ENCODE measurements at places on chromosomes 4 and X.

DNA sequence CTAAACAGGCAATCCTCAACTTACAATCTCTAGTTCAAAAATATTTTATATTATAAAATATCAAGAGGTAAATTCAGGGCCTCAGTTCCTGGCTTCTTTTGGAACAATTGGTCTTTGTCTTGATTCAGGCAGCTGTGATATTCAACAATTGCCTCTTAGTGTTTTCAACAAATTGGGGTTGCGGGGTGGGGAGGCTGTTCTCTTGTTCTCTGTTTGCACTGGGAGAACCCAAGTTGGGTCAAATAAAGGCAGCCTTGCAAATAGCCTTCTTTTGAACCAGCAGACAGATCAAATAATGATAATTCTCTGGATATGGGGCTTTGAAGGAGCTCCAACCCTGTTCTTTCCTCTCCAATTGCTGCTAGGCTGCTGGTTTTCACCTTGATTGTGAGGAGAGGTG lies 142.5 kb downstream of the COL4A5 start:
- H3K36me3 ChIP-seq: no peaks in the 10 kb centered on the region
- no peaks in the 10 kb centered on the region for H3K4me1 ChIP-seq
- no peak for DNase-seq
- H3K27me3 ChIP-seq: no peaks in the 10 kb centered on the region

DNA sequence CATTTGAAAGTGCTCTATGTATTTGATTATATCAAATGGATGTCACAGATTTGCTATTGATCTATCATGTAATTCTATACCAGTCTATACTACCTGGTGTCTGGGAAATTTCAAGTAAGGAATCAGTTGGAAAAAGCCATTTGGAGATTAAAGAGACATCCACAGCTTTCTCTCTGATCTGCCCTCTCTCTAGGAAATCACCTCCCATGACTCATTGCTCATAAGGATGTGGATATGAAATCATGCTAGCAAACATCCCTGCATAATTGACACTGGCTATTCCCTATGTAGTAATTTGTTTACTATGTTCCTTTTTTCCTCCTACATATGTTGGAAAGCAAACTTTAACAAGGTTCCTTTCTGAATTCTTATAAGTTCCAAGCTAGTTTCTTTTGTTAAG lies 94.3 kb downstream of the TEX13A start:
- no peak overlapping the region for H3K4me3 ChIP-seq
- H3K4me1 ChIP-seq: no peaks in the 10 kb centered on the region
- no peaks in the 10 kb centered on the region for H3K36me3 ChIP-seq
- H3K27me3 ChIP-seq: no peaks in the 10 kb centered on the region

GRCh38 chr4:15649914-15650545 lies 5.1 kb downstream of the FBXL5 start:
- no peaks in the 10 kb centered on the region for H3K36me3 ChIP-seq
- H3K4me1 ChIP-seq: peaks cover 54% of the 10 kb centered on the region
- no peaks in the 10 kb centered on the region for H3K27me3 ChIP-seq
- DNase-seq: peak; percentile 83
- H3K27ac ChIP-seq: peak overlapping the region; percentile 69

- H3K4me1 ChIP-seq: peaks cover 27% of the 10 kb centered on the region
- peaks cover 84% of the 10 kb centered on the region for H3K36me3 ChIP-seq
- H3K27me3 ChIP-seq: no peaks in the 10 kb centered on the region
- H3K27ac ChIP-seq: no peak overlapping the region
- DNase-seq: no peak
- no peak overlapping the region for H3K4me3 ChIP-seq
These were observed 6.2 kb downstream of the TAF1 start for GRCh38 chrX:71372388-71372787.

DNA sequence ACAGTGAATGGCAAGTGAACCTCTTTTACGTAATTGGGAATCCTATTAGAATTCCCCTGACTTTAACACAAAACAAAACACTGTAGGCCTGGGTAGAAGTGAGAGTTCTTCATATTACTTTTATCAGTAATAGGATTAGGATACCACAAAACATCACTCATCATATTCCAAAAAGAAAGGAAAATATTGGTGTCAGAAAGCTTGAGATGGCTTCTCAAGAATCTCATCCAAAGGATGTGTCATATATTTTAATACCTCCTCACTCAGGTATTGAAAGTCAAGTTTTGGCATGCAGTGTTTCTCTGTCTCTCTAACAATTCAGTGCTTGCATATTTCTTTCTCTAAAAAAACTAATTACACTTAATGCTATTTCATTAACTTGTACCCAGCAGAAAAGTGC lies 173.2 kb downstream of the PDGFC start:
- no peak for DNase-seq
- H3K27ac ChIP-seq: no peak overlapping the region
- no peak overlapping the region for H3K4me3 ChIP-seq
- H3K4me1 ChIP-seq: no peaks in the 10 kb centered on the region
- H3K36me3 ChIP-seq: no peaks in the 10 kb centered on the region

- H3K4me3 ChIP-seq: no peak overlapping the region
- H3K4me1 ChIP-seq: no peaks in the 10 kb centered on the region
- DNase-seq: no peak
- no peak overlapping the region for H3K27ac ChIP-seq
These were observed 122.9 kb upstream of the GPC4 start for GRCh38 chrX:133538148-133538547.

DNA sequence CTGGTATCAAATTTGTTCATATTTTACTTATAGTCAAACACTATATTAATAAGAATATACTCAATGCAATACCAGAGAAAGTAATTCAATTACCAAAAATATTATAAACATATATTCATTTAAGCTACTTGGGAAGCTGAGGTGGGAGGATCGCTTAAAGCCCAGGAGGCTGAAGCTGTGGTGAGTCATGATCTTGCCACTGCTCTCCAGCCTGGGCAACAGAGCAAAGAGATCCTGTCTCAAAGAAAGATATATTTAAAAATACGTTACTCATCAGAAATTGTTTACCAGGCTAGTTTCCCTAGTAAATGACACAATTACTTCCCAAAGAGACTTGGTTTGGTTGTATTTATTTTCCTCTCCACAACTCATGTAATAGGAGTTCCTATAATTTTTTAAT lies 433.6 kb downstream of the GASK1B start:
- H3K4me1 ChIP-seq: no peaks in the 10 kb centered on the region
- no peaks in the 10 kb centered on the region for H3K36me3 ChIP-seq
- H3K27ac ChIP-seq: no peak overlapping the region
- H3K4me3 ChIP-seq: no peak overlapping the region
- H3K27me3 ChIP-seq: no peaks in the 10 kb centered on the region

GRCh38 chr4:86870442-86871069 lies 21.4 kb upstream of the SLC10A6 start:
- no peak overlapping the region for H3K27ac ChIP-seq
- DNase-seq: no peak
- no peaks in the 10 kb centered on the region for H3K36me3 ChIP-seq
- H3K4me3 ChIP-seq: no peak overlapping the region
- H3K4me1 ChIP-seq: no peaks in the 10 kb centered on the region

All from DND-41 (cell line).